ENCODE measurements at places on chromosomes 7 and 10.

DNA sequence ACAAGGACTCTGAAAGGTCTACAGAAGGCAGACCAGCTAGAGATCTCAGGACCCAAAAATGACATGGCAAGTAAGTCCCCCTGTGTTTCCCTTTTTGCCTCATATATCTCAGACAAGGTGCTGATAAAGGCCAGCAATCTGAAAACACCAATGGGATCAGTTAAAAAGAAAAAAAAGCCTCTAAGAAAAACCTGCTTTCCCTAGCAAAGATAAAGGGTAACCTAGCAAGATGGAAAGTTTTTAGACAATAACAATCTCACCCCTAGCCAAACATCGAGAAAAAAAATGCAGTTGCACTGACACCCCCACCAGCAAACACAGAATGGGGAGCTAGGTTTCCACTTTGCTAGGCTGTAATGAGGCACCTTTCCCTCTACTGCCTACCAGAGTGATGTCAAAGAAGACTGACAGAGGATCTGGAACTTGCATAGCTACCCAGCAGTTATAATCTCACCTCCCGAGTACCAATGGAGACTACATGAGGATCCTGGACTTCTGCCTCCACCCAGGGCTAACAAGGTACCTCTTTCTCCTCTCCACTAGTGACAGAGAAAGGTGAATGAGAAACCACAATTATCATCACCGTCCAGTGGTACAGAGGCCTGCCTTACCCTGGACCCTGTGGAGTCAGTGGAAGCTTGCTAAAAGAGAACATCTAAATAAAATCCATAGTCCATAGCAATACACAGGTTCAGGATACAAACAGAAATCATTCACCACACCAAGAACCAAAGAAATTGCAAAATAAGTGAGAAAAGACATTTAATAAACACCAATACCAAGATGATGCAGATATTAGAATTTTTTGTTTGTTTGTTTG is 240.8 kb downstream of the ARHGAP12 start:
- DNase-seq: no peak

DNA sequence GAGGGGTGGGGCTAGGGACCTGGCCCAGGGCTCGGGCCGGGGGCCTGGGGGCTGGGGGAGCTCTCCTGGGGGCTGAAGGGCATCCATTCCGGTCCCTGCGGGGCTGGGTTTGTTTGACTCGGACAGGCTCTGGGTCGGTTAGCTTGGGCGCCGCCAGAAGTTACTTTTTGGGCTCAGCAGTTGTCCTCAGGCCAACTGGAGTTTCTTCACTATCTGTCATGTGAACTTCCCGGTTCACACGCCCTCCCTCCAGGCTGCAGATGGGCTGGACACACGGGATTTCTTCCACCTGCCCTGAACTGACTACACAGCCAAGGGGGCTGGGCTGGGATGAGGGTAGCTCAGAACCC is 3.8 kb downstream of the SLC4A2 start:
- peak; percentile 62 for DNase-seq

DNA sequence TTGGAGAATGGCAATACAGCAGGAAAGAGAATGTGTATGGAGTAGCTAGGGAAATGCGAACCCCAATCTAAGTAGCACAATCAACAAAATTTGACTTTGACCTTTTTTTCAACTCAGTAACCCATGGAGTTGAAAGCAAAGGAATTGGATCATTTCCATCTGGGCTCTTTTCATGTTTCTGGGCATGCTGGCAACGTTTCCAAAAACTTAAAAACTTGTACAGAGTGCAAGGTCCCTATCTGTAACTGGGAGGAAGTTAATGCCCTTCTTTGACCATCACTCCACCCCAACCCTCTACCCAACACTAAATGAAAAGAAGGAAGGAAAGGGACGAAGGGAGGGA is 1.3 kb upstream of the HIBADH start:
- no peak for DNase-seq

DNA sequence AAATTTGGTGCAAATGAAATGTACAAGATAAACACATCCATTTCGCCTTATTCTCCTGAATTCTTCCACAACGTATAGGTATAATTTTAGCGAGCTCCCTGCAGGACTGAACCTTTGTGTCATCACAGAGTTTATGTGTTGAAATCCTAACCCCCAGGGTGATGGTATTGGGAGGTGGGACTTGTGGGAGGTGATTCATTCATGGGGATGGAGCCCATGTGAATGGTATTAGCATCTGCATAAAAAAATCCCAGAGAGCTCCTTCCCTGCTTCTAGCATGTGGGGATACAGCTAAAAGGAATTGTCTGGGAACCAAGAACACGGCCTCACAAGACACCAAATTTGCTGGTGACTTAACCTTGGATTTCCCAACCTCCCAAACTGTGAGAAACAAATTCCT is 741.4 kb upstream of the VSTM2A start:
- DNase-seq: no peak

- DNase-seq: no peak
These were observed 64.6 kb downstream of the GRID1 start for GRCh38 chr10:86301971-86302370.

DNA sequence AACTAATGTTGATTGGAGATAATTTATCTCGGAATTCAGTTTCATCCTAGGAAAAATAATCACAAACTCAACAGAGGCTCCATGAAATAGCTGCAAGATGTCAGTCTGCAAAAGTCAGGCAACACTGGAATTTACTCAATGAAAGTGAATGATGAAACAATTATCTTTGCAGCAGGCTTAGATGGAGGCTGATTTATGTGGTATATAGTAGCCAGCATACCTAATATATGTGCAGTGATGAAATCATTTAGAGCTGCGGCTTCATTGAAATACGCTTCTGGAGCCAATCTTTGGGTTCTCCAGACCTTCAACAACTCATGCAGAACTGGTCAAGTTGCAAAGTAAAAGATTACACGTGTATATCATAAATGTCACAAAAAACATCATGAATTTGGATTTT is 113.3 kb downstream of the ITGA8 start:
- no peak for DNase-seq

DNA sequence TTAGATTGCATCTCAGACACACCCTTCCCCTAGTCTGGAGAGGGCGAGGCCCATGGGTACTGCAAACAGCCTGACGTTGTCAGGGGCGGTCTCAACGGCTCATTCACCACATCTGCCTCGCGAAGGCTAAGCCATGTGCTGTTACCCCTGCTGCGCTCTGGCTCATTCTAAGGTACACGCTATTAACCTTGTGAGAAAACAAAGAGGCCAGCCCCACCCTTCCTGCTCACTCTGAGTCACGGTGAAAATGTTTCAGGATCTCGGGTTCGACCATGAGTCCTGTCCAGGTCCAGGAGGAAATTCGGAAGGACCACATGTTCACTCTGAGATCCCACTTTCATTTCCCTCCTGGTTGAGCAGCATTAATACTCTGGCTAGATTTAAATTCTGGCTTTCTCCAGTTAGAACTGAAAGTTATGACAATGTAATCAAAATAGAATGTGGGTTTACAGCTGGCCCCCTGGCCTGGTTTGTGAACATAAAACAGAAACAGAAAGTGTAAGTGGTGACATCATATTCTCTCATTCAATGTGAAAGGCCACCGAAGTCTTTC is 55.2 kb downstream of the EGFR start:
- no peak for DNase-seq

Measured in SK-MEL-5 (cell line).